ENCODE measurements at places on chromosomes 6 and 20. TPM values are rescaled to one million over a fixed set of nuclear protein-coding genes. Genes with fewer than 3 reads are reported as not detected.

DNA sequence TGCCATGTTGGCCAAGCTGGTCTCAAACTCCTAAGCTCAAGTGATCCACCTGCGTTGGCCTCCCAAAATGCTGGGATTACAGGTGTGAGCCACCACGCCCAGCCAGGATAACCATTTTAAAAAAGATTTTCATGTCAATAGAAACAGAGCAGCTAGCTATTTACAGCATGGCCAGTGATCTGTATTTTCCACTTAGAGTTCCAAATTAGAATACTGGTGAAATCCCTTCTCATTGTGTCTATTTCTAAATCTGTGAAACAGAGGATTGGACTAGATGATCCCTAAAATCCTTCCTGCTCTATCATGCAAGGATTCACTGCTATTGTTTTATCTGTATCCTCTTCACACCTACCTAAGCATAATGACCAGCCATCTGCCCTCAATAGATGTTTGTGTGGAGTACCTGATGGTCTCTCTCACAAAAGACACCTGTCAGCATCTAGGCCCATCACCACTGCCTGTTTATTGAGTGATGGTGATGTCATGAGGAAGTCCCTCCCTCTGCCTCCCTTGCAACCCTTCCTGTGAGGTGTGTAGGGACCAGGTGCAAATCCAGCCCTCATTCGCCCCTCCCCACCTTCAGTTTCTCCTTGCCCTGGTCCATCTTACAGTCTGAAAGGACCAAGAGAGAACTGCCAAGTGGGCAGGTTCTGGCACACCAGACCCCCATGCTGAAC lies 26.5 kb upstream of the SMIM29 start:
- peaks cover 4% of the 10 kb centered on the region for H3K36me3 ChIP-seq
- DNase-seq: no peak
- no peak overlapping the region for H3K27ac ChIP-seq

- no peak overlapping the region for H3K27ac ChIP-seq
- no peak for DNase-seq
- no peaks in the 10 kb centered on the region for H3K27me3 ChIP-seq
- H3K4me3 ChIP-seq: no peak overlapping the region
- H3K4me1 ChIP-seq: peaks cover 2% of the 10 kb centered on the region
Measured at GRCh38 chr6:53199156-53199555, 50.5 kb upstream of the GCM1 start.

GRCh38 chr6:150915880-150916265 lies 50.4 kb downstream of the MTHFD1L start:
- H3K36me3 ChIP-seq: peaks cover 42% of the 10 kb centered on the region
- H3K27ac ChIP-seq: no peak overlapping the region
- no peaks in the 10 kb centered on the region for H3K4me1 ChIP-seq
- no peak for DNase-seq

DNA sequence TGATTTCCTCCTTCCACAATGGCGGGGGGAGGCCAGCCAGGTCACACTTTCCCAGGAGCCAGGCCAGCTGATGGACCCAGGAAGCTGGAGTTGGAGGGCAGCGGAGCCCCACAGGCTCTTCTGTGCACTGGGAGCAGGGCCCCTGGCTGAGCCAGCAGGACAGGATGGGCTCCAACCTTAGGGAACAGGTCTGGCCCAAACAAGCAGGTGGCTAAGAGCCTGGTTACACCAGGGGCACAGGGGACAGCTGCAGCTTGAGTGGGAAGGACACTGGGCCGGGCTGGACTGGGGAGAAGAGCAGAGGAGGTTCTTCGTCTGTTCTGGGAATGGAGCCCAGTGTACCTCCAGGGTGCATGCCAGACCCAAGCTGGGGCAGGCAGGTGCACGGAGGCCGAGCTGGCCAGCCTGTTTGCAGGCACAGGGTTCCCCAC lies 102.3 kb downstream of the DLL1 start:
- H3K4me1 ChIP-seq: no peaks in the 10 kb centered on the region
- H3K27me3 ChIP-seq: peaks cover 9% of the 10 kb centered on the region
- no peak overlapping the region for H3K4me3 ChIP-seq
- no peak overlapping the region for H3K27ac ChIP-seq

Gene SPATS1
- total RNA-seq: not detected

Gene SLC2A10
- not detected for total RNA-seq

- H3K27me3 ChIP-seq: peaks cover 13% of the 10 kb centered on the region
- H3K36me3 ChIP-seq: no peaks in the 10 kb centered on the region
- H3K4me3 ChIP-seq: no peak overlapping the region
Measured at GRCh38 chr20:48025051-48025515, 239.8 kb upstream of the SULF2 start.

DNA sequence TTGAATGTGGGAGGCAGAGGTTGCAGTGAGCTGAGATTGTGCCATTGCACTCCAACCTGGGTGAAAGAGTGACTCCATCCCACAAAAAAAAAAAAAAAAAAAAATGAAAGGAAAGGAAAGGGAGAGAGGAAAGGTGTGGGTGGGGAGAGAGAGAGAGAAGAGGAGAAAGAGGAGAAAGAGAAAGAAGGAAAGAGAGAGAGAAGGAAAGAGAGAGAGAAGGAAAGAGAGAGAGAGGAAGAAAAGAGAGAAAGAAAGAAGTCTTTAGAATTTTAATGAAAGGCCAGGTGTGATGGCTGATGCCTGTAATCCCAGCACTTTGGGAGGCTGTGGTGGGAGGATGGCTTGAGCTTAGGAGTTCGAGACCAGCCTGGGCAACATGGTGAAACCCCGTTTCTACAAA lies 7.7 kb upstream of the BCAS4 start:
- no peak overlapping the region for H3K27ac ChIP-seq
- peaks cover 7% of the 10 kb centered on the region for H3K4me1 ChIP-seq
- no peak for DNase-seq
- H3K4me3 ChIP-seq: no peak overlapping the region

DNA sequence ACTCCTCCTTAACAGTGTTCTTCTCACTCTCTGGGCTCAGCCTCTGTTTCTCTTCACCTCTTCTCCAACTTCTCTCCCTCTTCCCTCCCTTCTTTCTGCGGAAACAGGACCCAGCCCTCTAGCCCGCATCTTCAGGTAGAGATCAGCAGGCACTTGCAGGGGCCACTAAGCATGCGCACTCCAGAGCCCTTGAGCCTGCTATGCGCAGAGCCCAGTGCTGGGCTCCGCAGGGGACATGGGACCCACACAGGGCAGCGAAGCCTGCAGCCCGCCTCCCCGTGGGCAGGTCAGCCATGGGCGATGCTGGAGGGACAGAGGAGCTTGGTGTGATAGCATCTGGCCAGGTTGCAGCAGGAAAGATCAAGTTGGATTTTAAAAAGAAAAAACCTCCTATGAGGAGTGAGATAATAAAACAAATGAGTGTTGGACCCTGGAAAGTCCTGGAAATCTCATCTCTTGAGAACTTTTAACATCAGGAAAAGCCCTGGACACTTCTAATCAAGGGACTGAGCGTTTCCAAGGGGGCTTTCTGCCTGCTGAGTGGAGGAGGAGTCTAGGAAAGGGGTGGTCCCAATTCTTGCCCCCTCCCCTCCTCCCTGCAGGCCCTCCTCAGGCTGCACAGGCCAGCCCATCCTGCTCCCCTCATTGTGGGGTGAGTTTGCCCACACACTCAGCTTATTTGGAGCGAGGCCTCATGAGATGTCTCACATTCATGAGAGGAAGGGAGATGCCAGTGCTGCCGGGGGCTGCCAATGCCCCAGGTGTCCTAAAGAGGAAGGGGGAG lies 71.9 kb downstream of the MDGA1 start:
- DNase-seq: no peak
- peaks cover 22% of the 10 kb centered on the region for H3K4me1 ChIP-seq
- H3K36me3 ChIP-seq: no peaks in the 10 kb centered on the region
- H3K27me3 ChIP-seq: peaks cover 8% of the 10 kb centered on the region

GRCh38 chr20:53937929-53938367 lies 132.4 kb downstream of the BCAS1 start:
- H3K36me3 ChIP-seq: no peaks in the 10 kb centered on the region
- no peak overlapping the region for H3K4me3 ChIP-seq
- H3K4me1 ChIP-seq: peaks cover 38% of the 10 kb centered on the region
- no peaks in the 10 kb centered on the region for H3K27me3 ChIP-seq

Gene DIDO1
- 46.6 TPM for total RNA-seq

DNA sequence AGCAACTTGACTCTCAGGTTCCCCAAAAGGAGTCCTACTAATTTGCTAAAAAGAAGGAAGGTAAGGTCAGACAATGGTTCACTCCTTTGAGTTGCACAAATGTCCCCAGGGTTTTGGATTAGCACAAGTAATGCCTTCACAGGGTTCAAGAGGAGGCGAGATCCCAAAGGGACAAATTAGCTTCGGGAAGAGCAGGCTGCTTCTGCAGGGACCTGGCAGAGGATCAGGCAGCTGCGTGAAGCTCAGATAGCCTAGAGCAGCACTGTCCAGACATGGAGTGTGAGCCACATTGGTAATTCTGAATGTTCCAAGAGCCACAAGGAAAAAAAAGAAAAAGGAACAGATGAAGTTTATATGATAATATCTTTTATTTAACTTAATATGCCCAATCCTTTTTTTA lies 115.4 kb downstream of the CFAP61 start:
- H3K4me3 ChIP-seq: no peak overlapping the region
- DNase-seq: no peak
- H3K27me3 ChIP-seq: peaks cover 3% of the 10 kb centered on the region
- no peaks in the 10 kb centered on the region for H3K4me1 ChIP-seq

Gene WFDC2
- 0.38 TPM for total RNA-seq

Gene PRKN
- 1.00 TPM for total RNA-seq

Gene OPRL1
- 0.71 TPM for total RNA-seq

DNA sequence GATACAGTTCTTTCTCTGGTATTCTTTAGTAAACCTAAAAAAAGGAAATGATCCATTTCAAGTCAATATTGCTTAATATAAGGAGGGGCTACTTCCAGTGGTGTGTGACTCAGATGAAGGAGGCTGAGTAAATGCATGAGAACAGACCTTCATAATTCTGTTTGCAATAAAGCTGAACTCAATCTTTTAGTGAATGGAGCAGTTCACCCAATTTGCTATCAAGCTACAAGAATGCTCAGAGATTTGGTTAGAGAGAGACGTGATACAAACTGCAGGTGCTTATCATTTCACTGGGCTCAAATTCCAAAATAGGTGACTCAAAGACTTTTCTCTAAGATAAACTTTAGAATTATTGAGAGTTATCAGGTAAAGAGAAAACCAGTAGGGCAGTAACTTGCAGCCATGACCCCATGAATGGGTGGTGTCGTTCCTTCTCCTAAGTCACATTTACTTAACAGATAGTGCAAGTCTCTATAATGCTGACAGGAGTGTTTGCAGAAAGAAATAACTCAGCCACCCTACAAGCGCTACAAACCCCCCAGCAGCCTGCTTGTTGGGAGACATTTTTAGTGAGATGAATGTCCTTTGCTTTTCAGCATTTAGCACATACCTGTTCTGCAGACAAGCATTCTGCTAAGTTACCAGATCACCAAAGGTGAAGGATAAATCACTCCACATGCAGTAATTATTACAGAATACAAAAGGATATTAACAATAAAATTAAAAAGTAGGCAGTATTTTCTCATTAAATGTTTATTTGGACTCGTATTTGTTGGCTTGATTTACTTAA lies 16.4 kb upstream of the BLOC1S5 start:
- peaks cover 28% of the 10 kb centered on the region for H3K4me1 ChIP-seq
- no peaks in the 10 kb centered on the region for H3K27me3 ChIP-seq
- H3K4me3 ChIP-seq: no peak overlapping the region
- peaks cover 34% of the 10 kb centered on the region for H3K36me3 ChIP-seq

- H3K4me1 ChIP-seq: no peaks in the 10 kb centered on the region
- H3K36me3 ChIP-seq: no peaks in the 10 kb centered on the region
- no peak overlapping the region for H3K27ac ChIP-seq
- peaks cover 10% of the 10 kb centered on the region for H3K27me3 ChIP-seq
- DNase-seq: no peak
Measured at GRCh38 chr20:8117636-8118035, 14.4 kb upstream of the PLCB1 start.

- H3K27me3 ChIP-seq: no peaks in the 10 kb centered on the region
- peaks cover 4% of the 10 kb centered on the region for H3K36me3 ChIP-seq
- no peak for DNase-seq
- H3K4me3 ChIP-seq: no peak overlapping the region
- H3K27ac ChIP-seq: no peak overlapping the region
- H3K4me1 ChIP-seq: peaks cover 39% of the 10 kb centered on the region
Measured at GRCh38 chr6:15620611-15621010, 42.2 kb downstream of the DTNBP1 start.

DNA sequence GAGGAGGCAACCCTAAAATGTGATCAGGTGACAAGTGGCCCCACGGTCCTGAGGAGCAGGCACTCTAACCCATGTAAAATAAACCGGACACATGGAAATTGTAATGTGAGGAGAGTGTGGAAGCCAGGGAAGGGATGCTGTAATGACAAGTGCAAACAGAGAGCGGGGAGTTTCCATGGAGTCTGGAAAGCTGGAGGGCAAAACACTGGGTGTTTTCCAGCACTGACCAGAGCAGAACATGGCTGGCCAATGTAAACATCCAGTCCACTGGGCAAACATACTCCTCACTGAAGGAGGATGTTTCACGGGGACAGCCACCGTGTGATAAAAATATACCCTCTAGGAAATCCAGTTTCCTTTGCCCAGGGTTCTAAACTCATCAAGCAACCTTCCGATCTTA lies 219.0 kb upstream of the JARID2 start:
- H3K4me3 ChIP-seq: no peak overlapping the region
- peaks cover 3% of the 10 kb centered on the region for H3K27me3 ChIP-seq
- no peak overlapping the region for H3K27ac ChIP-seq
- no peak for DNase-seq

DNA sequence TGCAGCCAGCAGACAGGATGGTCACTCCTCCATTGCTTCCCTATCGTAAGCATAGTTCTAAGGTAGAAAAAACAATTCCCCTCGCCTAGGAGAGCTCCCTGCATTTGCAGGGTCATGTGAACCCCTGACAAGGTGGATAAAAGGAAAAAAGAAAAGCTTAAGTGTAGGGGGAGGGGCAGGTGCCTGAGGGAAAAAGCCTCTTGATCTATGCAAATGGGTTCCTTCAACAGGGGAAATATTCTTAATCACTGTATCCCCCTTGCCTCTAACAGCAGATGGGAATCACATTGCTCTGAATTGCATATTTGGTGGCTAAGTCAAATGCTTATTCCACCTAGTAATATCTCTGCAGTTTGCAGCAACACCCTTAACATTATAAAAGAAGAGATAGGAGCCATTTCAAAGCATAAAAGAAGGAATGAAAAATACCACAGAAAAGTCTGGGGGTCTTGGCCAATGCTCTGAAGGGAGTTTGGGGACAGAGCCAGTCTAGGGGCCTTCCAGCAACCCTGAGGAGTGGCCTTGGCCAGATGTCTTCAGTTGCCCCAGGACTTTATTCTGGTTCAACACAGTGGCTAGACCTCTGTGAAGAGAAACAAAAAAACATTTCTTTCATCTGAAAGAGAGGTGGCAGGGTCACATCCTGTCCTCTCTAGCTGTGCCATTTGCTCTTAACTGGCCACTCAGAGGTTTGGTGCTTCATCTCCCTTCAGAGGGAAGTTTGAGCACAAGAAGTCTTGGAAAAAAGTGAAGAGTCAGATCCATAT lies 660.4 kb upstream of the GJE1 start:
- no peaks in the 10 kb centered on the region for H3K4me1 ChIP-seq
- no peaks in the 10 kb centered on the region for H3K36me3 ChIP-seq
- DNase-seq: no peak

Gene DZANK1
- 1.4 TPM for total RNA-seq

Gene TEAD3
- total RNA-seq: 1.8 TPM

All from activated CD4-positive, alpha-beta memory T cell treated with anti-CD3 and anti-CD28 coated beads for 36 hours (primary cell).